Esophagus mucosa (tissue), 1 donor: ENCODE measurements at places on chromosomes 11 and 22. TPM values are rescaled to one million over a fixed set of nuclear protein-coding genes. Genes with fewer than 3 reads are reported as not detected.

CDCA5 gene
- 14.1 TPM for total RNA-seq

GRCh38 chr11:124865181-124865901 lies at the start of gene ROBO3:
ROBO3 (plus strand) TSS chr11:124865432; CDS start chr11:124865578, 146 bp downstream.
- ATAC-seq, result no peak

GRCh38 chr11:125940145-125940544 lies 5.7 kb upstream of the VSIG10L2 start:
- ATAC-seq, result no peak

DNA sequence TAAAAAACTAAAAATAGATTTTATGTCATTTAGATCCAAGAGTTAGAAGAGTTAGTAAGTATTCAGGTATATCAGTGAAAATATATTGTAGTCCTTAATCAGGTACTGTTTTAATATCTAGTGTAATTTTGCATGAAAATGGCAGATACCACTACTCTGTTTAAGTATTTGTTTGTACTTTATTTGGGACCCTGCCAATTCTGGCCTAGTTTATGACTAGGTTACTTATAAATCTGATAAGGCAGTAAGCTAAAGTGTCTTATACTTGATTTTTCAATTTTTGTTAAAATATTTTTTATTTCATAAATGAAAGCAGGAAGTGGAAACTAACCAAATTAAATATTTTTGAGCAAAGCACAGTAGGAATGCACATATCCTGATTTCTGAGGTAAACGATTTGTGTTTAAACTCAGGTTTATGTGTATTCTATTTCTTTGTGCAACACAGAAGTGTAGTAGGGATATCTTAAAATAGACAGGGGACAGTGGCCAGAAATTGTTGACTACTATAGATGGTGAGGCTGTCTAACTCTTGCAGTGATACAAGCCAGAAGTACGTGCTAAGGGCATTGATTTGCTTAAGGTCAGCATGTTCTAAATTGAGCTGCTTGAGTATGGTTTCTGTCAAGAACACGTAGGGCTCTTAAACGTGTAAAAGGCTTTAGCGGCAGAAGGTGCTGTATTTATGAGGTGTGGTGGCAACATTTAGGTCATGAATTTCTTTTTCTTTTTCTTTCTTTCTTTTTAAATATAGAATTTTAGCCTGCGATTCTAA lies 34.0 kb downstream of the HIPK3 start:
- ATAC-seq, result no peak
